ENCODE measurements at places on chromosomes 4 and X.

DNA sequence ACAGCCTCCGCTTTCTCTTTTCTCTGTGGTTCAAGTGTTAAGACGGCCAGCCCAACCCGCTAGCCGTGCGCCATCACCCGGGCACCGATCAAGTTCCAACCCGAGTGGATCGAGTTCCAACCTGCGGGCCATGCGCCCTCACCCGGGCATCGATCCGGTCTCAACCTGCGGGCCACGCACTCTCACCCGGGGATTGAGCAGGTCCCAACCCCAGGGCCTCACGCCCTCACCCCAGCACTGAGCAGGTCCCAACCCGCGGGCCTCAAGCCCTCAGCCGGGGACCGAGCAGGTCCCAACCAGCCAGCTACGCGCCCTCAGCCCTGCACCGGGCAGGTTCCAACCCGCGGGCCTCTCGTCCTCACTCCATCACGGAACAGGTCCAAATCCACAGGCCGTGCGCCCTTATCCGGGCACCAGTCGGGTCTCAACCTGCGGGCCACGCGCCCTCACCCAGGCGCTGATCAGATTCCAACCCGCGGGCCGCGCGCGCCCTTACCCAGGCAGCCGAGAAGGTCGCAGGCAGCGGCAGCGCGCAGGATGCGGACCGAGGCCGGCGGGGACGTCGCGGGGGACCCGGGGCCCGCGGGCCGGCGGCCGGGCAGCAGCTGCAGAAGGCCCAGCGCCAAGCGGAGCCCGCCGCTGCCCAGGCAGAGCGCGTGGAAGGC is 443 bp downstream of the GPR143 start:
- no peak for DNase-seq

DNA sequence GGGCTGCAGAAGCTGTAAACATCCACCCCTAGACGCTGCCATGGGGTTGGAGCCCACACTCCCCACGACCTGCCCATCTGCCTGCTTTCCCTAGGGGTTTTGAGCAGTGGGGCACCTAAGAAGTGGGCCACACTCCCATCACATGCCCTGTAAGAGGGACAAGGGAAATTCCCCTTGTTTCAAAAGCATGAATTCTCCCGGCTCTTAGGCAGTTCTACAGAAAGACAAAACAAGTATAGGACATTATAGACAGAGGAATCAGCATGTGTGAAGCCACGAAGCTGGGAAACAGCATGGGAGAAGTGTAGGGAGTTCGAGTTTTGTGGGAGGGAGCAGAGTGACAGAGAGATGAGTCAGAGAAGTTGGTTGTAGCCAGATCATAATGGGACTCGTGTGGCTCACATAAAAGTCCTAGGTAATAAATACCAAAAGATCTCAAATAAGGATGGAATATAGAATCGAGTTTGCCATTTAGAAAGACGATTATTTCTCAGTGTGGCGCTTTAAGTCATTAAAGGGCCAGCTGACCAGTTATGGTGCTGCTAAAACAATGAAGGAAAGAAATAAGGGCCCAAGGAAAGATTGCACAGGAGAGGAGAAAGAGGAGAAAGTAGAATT is 23.9 kb downstream of the APOO start:
- no peak for DNase-seq

GRCh38 chr4:147717878-147718277 is 14.0 kb upstream of the ARHGAP10 start:
- no peak for DNase-seq

- DNase-seq: no peak
Observed at GRCh38 chr4:123986268-123986798, 589.7 kb downstream of the SPRY1 start.

DNA sequence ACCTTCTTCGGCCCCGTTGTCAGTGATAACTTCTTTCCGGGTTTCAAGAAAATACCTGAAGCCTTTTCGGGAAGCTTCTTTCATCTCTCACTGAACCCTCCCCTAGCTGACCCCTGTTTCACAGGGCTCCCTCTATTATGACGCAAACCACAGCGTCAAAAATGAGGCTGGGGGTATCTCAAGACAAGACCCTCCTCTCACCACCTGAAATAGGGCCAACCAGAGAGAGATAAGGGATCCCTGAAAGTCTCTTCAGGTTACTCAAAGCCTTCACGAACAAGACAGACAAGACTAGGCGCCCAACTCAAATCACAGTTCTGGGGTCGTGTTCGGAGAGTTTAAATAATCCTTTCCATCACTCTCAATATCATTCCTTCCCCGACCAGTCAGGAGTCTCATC is 1.2 kb downstream of the PHF8 start:
- no peak for DNase-seq

DNA sequence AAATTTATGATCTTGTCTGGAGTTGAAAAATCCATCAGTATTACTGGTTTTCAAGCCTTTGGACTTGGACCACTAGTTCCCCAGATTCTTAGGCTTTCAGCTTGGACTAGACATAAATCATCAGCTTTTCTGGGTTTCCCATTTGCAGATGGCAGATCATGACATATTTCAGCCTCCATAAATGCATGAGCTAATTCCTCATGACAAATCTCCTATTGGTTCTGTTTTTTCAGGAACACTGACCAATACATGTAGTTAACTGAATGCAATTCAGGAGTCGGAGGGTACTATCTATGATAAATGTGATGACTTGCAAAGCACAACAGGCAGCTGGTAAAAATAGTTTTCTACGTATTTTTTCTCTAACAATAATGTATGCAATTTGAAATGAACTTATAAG is 635.6 kb downstream of the TRAM1L1 start:
- DNase-seq: no peak

GRCh38 chr4:135185256-135185655 is 983.7 kb upstream of the PABPC4L start:
- no peak for DNase-seq

DNA sequence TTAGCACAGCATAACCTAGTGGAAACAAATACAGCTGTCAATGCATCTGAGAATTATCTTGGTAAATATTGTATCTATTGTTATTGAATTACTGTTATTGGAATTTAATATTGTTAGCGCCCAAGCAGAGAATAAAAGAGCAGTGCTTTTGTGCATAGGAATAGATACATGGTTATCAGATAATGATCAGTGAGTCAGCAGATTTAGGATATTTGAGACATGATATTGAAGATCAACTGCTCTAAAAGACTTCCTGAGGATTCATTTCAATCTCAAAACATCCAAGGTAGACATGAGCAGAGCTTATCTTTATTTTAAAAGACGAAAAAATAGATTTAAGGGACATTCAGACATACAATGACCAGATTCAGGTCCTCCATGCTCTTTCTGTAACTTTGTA is 10.6 kb upstream of the H2AZ1 start:
- DNase-seq: no peak

DNA sequence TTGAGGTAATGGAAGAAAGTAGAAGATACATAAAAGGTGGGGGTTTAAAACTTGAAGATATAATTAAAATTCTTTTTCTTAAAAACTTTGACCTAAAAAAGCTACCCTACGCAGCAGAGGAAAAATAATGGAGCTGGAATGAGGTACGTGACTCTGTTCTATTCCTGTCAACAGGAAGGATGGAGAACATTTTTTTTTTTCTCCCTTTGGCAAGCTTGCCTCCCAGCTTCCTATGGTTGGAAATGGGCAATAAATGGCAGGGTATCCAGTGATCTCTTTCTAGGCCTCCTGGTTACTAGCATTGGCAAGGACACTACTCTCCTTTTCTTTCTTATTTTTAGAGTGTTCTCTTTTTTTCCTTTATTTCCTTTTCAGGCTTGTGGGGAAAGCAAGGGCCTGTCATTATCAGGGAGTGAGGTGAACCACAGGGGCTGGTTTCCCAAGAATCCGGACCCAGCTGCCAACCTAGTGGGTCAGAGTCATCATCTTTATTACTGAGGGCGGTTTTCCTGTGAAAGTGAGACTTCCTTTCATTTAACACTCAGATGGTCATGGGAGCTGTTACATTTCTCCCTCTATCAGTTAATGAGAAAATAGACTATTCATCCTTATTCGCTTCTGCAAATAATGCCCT is 224.6 kb downstream of the SPRY1 start:
- no peak for DNase-seq

GRCh38 chr4:116005806-116006088 is 892.3 kb upstream of the NDST4 start:
- no peak for DNase-seq

DNA sequence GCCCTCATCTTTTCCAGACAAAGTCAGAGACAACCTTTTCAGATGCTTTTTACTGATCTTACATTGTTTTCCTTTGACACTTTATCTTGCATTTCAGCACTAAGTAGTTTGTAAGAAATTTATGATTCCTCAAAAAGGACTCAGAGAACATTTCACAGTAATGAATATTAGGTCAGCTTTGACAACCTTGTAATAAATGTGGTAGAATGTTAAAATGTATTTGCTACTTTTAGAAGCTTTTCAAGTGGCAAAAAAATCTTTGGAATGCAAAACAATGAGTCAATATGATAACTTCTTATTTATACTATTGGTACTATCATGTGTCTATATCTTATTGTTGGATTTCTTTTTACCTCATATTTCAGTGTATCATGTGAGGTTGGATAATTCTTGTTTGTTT is 146.2 kb upstream of the FAT4 start:
- no peak for DNase-seq

GRCh38 chrX:44952329-44953027 is 79.5 kb downstream of the KDM6A start:
- no peak for DNase-seq

- no peak for DNase-seq
Observed at GRCh38 chr4:2791518-2792395, 1.1 kb upstream of the SH3BP2 start.

- no peak for DNase-seq
Observed at GRCh38 chrX:101210630-101211029, 9.0 kb upstream of the DRP2 start.

DNA sequence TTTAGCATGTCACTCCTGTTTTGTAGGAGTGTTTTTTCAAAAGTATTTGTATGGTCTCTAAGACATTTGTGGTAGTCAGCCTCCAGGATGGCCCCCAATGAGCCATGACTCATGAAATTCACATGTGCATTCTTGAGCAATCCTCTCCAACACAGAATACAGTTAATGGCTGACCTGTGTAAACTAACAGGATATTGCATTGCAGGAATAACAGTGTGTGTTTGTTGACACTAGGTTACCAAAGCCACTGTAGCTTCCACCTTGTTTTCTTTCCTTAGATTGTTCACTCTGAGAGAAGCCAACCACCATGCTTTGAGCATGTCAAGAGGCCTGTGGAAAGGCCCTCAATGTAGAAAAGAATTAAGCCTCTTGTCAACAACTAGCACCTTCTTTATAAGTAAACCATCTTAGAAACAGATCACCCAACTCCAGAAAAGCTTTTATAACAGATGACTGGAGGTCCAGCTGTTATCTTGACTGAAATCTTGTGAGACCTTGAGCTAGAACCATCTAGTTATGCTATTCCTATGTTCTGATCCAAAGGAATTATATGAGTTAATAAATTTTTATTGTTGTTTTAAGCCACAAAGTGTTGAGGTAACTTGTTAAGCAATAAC is 28.5 kb downstream of the TBCK start:
- DNase-seq: no peak

- DNase-seq: no peak
Observed at GRCh38 chr4:121277194-121278105, 103.4 kb downstream of the QRFPR start.

DNA sequence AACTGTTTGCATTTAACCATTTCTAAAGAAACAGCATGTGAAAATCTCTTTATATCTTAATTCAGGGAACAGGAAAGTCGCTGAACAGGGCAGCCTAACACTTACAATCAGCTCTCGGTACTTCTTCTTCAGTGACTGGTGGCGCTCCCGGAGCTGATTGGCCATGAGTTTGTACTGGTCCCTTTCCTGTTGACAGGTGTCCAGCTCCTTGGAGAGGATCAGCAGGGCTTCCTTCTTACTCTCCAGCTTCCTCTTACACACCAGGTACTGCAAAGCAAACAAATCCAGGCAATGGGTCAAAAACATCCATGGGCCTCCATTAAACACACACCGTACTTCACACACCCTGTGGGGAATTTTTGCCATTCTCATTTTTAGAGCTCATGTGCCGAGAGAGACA is 36.4 kb downstream of the CCDC149 start:
- no peak for DNase-seq

GRCh38 chrX:42954880-42955279 is 176.9 kb upstream of the PPP1R2C start:
- DNase-seq: no peak

GRCh38 chr4:44493924-44494323 is 45.3 kb upstream of the KCTD8 start:
- DNase-seq: no peak

- DNase-seq: no peak
Observed at GRCh38 chr4:148151806-148152205, 290.4 kb downstream of the NR3C2 start.

GRCh38 chr4:142565771-142566170 is 280.3 kb downstream of the INPP4B start:
- no peak for DNase-seq

DNA sequence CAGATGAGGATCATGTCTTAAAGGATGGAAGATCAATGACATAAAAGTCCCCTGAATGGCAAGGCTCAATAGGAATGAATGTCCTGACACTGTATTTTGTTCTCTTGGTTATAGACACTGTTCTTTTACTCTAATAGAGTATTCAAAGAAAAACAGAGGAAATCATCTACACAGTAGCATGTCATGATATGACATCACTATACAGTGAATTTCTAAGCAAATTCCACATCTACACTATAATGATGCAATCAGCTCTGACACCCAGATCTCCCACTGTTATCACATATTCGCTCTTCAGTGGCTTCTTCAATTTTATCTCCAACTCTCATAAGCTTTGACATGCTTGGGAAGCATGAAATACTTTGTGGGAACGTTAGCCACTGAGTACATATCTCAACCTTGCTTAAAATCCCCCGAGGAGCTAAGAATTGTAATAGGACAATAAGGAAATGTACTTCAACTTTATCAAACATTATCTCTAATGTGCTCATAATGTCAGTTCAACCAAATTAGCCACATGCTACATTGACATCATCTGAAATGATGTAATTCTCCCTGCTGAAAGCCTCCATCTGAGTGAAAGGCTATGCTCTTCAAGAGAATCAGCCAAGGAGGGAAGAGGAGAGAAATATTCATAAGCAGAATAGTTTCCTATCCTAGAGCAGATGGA is 139.6 kb upstream of the PTCHD1 start:
- no peak for DNase-seq

DNA sequence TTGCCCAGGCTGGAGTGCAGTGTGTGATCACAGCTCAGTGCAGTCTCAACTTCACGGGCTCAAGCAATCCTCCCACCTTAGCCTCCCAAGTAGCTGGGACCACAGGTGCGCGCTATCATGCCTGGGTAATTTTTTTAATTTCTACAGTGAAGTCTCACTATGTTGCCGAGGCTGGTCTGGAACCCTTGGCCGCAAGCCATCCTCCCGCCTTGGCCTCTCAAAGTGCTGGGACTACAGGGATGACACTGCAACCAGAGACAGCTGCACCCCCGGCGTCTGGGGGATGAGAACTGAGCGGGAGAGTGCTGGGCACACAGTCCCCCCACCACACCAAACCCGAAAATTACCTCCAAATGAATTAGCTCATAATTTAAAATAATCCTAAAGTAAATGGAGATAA is 33.1 kb upstream of the GTPBP6 start:
- DNase-seq: no peak
